Esophagus (tissue), 2 donors: ENCODE measurements at places on chromosomes 13 and 19. TPM values are rescaled to one million over a fixed set of nuclear protein-coding genes. Genes with fewer than 3 reads are reported as not detected.

The RFC3 gene
- 7.0 TPM for polyA plus RNA-seq

The TMEM150B gene
- polyA plus RNA-seq = not detected

The NPAS1 gene
- polyA plus RNA-seq = 0.56 TPM

The PCDH9 gene
- 0.14 TPM for polyA plus RNA-seq

The PSG7 gene
- polyA plus RNA-seq = not detected

The SPIB gene
- polyA plus RNA-seq = 0.06 TPM

The SYT5 gene
- 0.05 TPM for polyA plus RNA-seq

The ZNF729 gene
- polyA plus RNA-seq = not detected

The TBC1D17 gene
- 32.6 TPM for polyA plus RNA-seq

The C13orf46 gene
- 0.26 TPM for polyA plus RNA-seq

The ACER1 gene
- polyA plus RNA-seq = 6.2 TPM

The GET3 gene
- 74.1 TPM for polyA plus RNA-seq

The KLF16 gene
- polyA plus RNA-seq = 13.5 TPM

The PPM1N gene
- polyA plus RNA-seq = 2.5 TPM

The KCNK6 gene
- 19.5 TPM for polyA plus RNA-seq

The MED26 gene
- polyA plus RNA-seq = 5.5 TPM

The TMEM161A gene
- 17.6 TPM for polyA plus RNA-seq

The ZNF99 gene
- polyA plus RNA-seq = not detected

The RFXAP gene
- 1.4 TPM for polyA plus RNA-seq

The KCNN1 gene
- 0.02 TPM for polyA plus RNA-seq
